Esophagus squamous epithelium (tissue), 5 donors: ENCODE measurements at places on chromosomes 5 and 9.

DNA sequence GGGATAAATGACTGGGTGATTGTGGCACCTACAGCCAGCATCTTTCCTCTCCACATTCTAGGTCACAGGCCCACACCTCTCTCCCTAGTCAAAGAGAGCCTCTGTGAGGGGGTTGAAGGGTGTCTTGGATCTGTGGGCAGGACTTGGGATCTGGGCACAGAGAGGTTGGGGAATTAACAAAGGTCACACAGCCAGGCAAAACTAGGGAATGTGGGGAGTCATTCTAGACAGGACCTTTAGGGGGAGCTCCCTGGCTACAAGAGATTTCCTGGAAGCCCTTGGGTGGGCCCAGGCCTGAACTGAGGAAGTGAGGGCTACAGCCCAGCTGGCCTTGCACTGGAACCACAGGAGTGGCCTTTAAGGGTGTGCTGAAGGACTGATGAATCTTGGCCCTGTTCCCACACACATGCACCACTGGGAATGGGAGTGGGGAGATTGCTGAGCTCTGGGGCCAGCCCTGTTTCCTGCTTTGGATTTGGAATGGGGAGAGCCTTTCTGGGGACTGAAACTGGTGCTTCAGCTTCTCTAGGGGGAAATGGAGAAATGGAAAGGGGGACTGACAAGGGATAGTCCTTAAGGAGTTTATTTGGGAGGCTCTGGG lies 12.4 kb upstream of the CXXC5 start:
- no peak for DNase-seq

GRCh38 chr5:98497418-98497817 lies 276.0 kb upstream of the RGMB start:
- DNase-seq, result no peak

GRCh38 chr9:72150127-72150526 lies 887 bp downstream of the GDA start:
- no peak for DNase-seq

- DNase-seq, result no peak
These were observed 92.0 kb upstream of the PCSK5 start for GRCh38 chr9:75798505-75798904.

GRCh38 chr9:130714586-130715110 lies 21.1 kb downstream of the EXOSC2 start:
- no peak for DNase-seq

GRCh38 chr5:136155761-136156160 lies 23.1 kb downstream of the SMAD5 start:
- no peak for DNase-seq

- DNase-seq, result no peak
These were observed 107.3 kb upstream of the SARDH start for GRCh38 chr9:133845440-133845839.

DNA sequence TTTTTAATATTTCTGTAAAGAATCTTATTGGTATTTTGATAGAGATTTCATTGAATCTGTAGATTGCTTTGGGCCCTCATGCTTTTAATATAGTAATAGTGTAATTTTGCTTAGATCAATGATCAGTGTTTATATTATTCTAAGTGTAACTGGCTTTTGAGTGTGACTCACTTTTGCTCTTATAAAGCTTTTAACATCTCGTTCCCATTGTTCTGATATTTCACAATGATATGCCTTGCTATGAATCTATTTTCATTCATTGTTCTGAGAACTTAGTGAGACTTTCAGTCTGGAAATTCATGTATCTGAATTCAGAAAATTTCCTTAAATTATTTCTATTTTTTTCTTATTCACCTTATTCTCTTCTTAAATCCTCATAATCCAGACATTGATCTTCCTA lies 13.5 kb upstream of the MAMDC2 start:
- DNase-seq, result no peak

- no peak for DNase-seq
These were observed 4.9 kb upstream of the RARS1 start for GRCh38 chr5:168481330-168481788.

DNA sequence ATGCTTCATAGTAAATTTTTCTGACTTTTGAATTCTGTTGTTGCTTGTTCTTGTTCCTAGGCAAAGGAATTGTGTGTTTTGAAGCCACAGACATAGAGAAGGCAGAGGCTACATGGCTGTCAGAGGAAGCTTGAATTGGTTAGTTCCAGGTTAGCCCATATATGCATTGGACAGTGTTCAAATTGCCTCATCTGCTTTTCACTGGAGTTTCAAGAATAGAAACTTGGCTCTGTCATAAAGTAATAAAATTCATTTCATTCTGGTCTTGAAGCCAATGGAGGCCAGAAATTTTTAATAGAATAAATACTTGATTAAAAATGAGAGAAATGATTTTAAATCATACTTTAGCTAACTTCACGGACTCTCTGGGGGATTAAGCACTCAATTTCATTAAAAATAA lies 178.0 kb downstream of the YIPF5 start:
- no peak for DNase-seq

- no peak for DNase-seq
These were observed 488.1 kb downstream of the EBF1 start for GRCh38 chr5:158611581-158611980.

GRCh38 chr5:120052916-120053828 lies 410.9 kb upstream of the PRR16 start:
- DNase-seq, result no peak

GRCh38 chr5:175709276-175709781 lies 51.5 kb downstream of the HRH2 start:
- DNase-seq, result no peak

- no peak for DNase-seq
These were observed 1.4 kb downstream of the GRIN1 start for GRCh38 chr9:137140151-137141012.

- no peak for DNase-seq
These were observed 28.6 kb upstream of the TMEM250 start for GRCh38 chr9:136147038-136147889.

DNA sequence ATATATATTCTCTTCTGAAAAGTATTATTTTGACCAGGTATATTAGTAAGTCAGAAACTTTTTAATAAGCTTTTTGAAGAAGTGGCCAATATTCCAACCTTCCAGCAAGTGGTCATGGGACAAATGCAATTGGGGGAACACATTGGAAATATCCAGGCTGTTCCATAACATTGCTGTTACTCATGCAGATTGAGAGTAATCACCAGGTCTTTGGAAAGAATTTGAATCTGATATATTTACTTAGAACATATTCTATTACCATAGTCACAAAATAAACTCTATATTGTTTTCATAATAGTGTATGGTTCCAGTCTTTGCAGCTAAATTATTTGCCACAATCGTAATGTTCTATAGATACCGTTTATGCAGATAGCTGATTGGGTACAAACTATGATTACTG lies 102.8 kb downstream of the TAF11L14 start:
- no peak for DNase-seq

- DNase-seq, result peak; percentile 18
These were observed 828 bp downstream of the ZSWIM6 start for GRCh38 chr5:61332851-61333320.

DNA sequence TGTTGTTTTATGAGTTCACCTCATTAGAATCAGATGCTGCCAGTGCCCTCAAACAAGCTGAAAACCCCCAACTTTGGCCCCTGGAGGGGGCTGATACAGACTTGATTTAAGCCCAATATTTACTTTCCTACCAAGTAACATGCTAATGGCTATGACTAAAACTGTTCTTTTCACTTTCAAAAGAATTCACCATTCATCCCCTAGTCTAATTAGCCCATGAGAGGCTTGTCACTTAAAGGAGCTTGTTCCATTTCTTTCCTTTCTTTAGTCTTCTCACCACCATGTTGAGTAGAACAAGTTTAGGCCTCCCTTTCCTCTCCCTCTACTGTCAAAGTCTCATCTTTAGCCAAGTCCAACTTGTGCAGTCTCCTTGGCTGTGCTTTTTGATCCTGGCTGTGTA lies 50.4 kb downstream of the EPB41L4B start:
- no peak for DNase-seq

- DNase-seq, result no peak
These were observed 47.6 kb upstream of the SIL1 start for GRCh38 chr5:139245637-139246339.

DNA sequence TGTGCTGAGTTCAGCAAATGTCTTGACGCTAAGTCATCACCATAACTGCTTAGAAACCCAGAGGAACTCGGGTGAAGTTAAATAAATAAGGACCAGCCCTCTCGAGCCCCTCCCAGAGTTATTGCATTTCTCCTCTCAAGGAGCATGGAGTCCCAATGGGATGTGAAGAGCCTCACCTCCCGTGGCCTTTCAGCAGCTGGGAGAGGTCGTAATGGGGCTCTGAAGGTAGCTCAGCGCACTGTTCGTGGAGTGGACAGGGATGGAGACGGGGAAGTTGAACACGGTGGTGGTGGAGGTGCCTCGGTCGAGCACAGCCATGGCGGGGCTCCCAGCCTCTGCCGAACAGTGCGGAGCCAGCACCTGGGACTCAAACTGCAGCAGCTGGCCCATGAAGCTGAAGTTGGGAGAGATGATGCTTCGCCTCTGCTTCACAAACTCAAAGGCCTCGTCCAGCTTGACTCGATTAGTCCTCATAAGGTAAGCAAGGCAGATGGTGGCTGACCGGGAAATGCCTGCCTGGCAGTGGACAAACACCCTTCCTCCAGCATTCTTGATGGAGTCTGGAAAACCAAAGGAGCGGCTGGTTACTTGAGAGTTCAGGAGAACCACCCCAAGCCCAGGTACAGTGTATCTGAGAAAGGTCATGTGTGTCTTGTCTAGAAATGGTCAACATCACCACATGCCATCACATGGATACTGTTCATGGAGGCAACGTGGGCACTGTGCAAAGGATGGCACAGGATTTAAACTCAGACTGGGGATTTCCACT lies 2.2 kb downstream of the DUSP1 start:
- DNase-seq, result no peak

- no peak for DNase-seq
These were observed 281.9 kb upstream of the NMUR2 start for GRCh38 chr5:152686931-152687330.

DNA sequence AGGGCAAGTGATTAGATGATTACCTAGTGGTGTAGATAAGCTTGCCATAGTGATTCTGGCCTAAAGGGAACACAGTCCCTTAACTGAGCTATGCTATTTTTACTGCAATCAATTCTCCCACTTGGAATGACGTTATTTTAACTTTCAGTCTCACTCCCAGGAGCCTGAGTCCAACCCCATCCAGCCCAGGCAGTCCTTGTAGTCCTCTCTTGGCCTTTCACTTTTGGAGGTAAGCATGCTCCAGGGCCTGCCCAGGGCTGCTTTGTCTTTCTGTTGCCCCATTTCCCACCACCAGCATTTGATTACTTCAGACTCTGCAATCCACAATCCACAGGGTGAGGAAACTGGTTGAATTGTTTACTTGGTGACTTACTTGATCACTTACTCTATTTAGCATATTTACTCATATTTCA lies 233.0 kb downstream of the CD180 start:
- no peak for DNase-seq

GRCh38 chr5:164060786-164061355 lies 555.5 kb downstream of the MAT2B start:
- no peak for DNase-seq

DNA sequence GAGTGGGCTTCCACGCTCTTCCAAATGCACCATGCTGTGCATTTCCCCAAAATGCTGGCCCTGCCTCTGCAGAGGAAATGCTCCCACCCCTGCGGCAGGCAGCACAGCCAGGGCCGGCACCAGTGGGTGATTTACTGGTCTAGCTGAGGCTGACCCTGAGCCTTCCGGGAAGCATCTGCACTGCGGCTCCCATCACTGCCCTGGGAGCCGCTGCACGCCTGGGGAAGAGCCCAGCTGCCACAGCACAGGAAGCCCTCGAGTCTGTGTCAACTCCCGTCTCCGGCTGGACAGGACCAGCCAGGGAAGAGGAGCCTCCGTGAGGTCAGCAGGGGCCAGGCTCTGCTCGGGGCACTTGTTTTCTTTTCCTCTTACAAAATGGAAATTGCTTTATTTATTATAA lies 25.1 kb upstream of the EEIG1 start:
- no peak for DNase-seq

DNA sequence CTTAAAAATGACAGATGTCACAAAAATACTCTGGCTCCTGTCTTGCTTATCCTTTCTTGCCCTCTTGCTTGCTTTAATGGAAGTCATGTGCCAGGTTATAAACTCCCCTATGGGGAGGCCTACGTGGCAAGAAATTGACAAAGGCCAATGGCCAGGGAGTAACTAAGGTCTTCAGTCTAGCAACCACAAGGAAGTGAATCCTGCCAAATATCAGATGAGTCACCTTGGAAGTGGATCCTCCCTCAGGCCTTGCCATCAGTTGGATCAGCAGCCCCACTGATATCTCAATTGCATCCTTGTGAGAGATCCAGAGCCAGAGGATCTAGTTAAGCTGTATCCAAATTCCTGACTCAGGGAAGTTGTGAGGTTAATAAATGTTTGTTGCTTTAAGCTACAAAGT lies 82.8 kb downstream of the CAAP1 start:
- DNase-seq, result no peak

- DNase-seq, result no peak
These were observed 94.3 kb downstream of the PAPPA start for GRCh38 chr9:116247791-116248374.

DNA sequence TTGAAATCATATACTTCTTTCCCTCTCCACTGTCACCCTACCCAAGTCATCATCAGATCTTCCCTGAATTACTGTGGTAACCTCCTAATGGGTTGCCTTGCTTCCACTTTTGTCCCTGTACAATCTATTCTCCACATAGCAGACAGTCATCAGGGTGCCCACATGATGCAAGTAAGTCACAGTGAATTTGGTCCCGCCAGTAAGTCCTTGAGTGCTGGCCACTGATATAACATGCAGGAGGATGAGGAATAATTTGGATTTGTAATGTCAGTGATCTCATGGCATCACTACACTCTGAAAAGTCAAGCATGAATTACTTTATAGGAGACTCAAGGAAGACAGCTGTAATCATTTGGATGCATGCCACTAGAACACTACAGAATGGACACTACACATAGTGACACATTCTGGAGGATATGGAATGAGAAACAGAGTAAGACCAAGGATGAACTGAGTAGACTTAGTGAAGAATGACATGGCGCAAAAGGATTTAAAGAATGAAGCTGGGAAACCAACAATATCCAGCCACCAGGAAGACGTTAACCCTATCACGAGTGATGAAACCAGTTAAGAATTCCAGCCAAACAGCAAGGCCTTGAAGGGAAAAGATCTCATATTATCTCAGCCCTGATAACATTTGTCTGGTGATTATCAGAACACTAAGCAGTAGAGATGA lies 28.6 kb downstream of the MARCHF3 start:
- no peak for DNase-seq

- DNase-seq, result no peak
These were observed 2.9 kb downstream of the NR2F1 start for GRCh38 chr5:93585767-93586385.
